HCT116 (cell line): ENCODE measurements at places on chromosomes 5 and 9. TPM values are rescaled to one million over a fixed set of nuclear protein-coding genes. Genes with fewer than 3 reads are reported as not detected.

The FGF1 gene
- total RNA-seq = not detected

The FAM153A gene
- not detected for total RNA-seq

The ORM1 gene
- total RNA-seq = 5.6 TPM

The C9orf43 gene
- total RNA-seq = 0.71 TPM

The TRIP13 gene
- total RNA-seq = 45.0 TPM

GRCh38 chr9:105248691-105249090, 4.2 kb downstream of the SLC44A1 start:
- no peak for DNase-seq
